ENCODE measurements at places on chromosomes 4 and X. TPM values are rescaled to one million over a fixed set of nuclear protein-coding genes. Genes with fewer than 3 reads are reported as not detected.
A peak's percentile ranks its signal among the peaks of the same experiment; 100 is the strongest.

DNA sequence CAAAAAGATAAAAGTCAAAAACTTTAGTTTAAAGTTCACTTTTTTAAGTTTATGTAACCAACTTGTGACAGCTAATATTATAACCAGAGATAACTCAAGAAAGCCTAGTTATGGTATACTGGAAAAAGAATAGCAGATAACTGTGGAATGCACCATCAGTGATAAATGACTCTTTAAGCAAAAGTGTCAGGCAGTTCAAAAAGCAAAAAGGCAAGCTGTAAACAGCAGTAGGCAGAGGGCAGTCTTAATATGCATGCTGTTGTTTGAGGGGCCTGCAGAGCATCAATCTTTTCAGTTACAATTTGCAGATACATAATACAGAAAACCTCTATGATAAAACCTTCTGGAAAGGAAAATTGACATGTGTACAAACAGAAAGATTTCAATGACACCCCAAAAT is 81.8 kb upstream of the JADE1 start:
- no peak for DNase-seq

- no peak for DNase-seq
Measured at GRCh38 chr4:114226968-114227760, 247.7 kb upstream of the ARSJ start.

PABPC4L gene
- 3.7 TPM for total RNA-seq

GPR119 gene
- not detected for total RNA-seq

GRCh38 chrX:10633722-10634121 is 13.3 kb upstream of the MID1 start:
- DNase-seq = no peak

- no peak for DNase-seq
Measured at GRCh38 chr4:89009115-89009514, 47.9 kb downstream of the FAM13A start.

DNA sequence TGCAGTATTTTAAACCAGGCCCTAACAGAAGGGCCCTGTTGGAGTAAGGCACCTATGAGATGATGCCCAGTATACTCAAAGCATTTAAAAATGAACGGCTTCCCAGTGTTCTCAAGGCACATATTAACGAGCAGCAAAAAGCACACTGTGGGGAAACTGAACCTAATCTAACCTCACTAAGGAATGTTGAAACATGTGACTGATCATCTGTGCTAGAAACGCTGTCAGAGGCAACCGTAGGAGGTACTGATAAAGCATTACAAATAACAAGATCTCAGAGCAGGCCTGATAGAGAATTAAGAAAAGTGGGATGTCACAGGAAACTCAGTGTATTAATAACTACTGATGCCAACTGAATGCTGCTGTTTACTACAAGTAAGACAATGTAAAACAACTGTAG is 24.0 kb downstream of the ASB9 start:
- DNase-seq = no peak

FHDC1 gene
- 6.4 TPM for total RNA-seq

GRCh38 chrX:113522814-113523213 is 682.2 kb upstream of the AMOT start:
- no peak for DNase-seq

DNA sequence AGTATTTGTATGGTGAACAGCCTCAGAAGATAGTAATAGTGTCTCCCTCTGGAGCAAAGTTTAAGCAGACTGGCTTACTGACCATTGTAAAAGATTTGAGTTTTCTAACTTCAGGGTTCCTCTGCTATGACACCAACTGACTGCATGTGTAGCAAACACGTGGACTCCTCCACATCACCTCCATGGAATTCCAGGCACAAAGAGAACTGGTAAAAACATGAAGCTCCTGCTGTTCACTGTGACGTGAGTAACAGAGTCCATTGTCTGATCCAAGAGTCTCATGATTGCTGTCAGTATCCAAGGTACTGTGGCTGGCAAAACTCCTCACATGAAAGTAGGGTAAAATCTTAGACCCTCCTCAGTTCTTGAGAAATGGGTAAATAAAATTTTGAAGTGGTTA is 107.6 kb upstream of the FAM9B start:
- DNase-seq = no peak

DNA sequence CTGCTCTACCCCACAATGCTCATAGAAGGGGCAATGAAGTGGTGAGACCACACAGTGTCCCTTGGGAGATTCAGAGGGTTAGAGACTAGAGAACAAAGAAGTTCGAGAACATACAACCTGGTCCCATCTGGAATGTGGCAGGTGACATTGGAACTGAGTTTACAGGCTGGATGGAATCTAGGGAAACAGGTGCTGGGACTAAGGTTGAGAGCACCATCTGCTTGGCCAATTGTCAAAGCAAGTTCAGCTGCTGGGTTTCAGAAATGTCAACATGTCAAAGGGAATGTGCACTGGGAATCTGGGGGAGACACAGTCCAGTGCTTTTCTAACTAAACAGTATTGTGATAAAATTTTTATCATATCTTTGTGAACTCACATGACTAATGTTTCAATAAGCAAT is 15.9 kb upstream of the FAM13A start:
- DNase-seq = no peak

SHROOM4 gene
- total RNA-seq = 10.1 TPM

GRCh38 chrX:136268051-136269048 is 17.1 kb upstream of the MAP7D3 start:
- DNase-seq = no peak

DNA sequence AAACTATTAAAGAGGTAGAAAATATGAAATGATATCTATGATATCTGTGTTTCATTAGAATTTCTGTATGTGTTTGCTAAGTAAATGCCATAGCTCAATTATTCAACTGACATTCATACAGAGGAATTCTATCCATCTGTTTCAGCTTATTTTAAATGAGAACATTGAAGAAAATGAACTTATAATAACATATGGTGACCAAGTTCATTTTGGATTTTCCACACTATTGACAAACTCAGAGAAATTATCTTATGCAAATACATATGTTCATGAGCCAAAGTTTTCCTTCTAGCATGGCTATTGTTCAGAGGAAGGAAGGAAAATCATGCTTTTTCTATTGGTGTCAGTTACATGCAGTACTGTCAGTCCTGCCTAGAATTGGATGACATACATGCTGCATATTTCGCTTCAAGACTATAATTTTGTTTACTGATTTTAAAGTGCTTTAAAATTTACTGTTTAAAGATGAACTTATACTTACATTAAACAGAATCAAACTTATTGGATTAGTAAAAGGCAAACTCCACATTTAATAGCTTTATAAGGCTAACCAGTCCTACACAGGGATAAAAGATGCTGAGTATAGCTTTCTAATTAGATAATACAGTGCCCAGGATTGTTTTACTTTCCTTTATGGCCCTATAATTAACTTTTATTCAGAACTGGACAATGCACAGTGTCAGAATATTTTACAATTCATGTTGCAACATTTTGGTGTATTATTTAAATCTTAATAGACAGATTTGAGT is 646.2 kb downstream of the TRAM1L1 start:
- no peak for DNase-seq

GRCh38 chr4:111639876-111640275 is 505.4 kb upstream of the FAM241A start:
- DNase-seq = no peak

DNA sequence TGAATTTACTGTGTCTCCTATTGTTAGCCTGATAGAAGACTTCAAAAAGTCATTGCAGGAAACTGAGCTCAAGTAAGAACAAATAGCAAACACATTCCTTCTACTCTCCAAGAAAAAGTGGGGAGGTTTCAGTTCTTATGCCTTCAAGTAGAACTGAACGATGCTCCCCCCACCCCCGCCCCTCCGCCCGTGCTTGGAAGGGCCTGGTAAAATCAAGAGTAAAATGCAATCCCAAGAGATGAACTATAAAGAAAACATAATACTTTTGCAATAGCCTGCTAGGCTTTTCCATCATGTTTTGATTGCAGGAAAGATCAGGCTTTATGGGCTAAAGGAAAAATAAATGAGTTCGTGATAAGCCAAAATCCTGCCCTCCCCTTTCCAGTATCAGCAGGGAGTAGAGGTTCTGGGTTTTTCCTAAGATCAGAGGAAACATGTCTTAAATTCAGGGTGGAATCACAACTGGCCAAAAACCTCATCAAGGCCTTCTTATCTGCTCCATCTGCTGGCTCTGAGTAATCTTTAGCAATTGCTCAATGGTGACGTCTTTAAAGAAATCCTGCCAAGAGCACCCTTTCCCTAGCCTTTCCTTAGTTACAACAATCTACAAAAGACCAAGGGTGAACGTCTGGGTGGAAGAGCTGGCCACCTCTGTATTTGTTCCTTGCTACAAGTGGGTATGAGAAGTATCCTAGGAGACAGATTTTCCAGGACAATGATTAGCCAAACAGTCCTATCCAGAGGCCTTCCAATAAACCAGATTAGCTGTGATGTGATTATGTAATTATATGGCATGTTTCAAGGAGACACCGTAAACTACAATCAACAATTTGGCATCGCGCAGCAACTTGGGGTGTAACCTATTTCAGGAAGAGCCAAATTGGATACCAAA is 66.3 kb upstream of the FAM9C start:
- peak; percentile 90 for DNase-seq

IL13RA2 gene
- total RNA-seq = 0.74 TPM

BEND2 gene
- total RNA-seq = not detected

DNA sequence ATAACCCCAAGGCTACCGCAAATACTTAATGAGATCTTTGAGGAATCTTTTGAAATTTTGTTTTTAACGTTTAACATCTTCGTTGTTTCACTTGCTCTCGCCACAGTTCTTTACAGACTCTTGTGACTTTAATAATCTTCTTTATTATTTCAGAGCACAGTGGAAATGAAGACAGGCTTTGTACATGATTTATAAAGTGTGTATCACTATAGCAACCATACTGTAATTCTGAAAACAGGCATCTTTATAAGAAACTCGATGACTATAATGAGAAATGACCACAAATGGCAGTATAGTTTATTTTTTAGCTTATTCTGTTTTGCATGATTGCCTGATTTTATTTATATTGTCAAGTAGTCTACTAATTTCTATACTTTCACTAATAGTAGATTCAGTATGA is 224.4 kb upstream of the GALNTL6 start:
- DNase-seq = no peak

GRCh38 chr4:146998157-146998556 is 52.5 kb upstream of the TTC29 start:
- no peak for DNase-seq
